ENCODE measurements at places on chromosomes 2 and 18.

DNA sequence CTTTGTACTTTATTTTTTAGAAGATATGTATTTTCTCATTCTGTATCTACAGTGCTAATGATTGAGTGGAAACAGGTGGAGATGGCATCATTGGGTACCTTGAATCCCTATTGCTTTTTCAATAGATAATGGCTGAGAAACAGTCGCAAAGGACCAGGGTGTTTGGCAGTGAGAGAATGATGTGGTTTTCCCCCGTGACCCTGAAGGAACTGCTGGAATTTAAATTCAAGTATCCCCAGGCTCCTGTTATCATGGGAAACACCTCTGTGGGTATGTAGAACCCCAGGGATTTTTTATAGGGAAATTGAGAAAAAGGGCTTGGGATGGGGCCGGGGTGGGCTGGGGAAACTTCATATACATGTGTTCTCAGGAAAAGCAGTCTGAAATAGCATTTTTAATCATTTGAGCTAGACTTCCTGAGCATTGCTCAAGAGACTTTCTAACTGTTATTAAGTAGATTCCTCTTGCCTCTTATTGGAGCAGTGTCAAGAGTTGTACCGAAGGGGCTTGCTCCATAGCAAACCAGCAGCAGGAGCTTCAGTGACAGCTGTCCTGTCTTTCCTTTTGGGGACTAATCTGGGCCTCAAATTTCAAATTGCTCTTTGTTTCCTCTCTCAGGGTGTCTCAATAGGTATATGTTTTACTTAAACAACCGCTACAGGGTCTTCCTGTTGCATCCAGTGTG lies 18.9 kb downstream of the AOX1 start:
- no peak for DNase-seq

DNA sequence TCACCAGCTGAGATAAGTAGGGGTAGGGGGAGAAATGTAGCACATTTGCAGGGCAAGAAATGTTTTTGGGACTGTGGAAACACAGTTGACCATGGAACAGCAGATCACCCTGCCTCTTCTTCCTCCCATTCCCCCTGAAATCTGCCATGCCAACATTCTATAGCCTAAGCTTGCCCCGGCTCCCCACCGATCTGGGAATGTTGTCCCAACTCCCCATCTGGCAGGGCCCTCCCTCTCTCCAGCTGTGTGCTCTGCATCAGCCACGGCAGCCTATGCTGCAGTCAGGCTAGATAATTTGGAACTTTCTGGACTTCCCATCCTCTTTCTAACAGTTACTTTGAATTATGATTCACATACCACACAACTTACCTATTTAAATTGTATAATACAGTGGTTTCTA lies 425.1 kb upstream of the RAB6C start:
- no peak for DNase-seq

DNA sequence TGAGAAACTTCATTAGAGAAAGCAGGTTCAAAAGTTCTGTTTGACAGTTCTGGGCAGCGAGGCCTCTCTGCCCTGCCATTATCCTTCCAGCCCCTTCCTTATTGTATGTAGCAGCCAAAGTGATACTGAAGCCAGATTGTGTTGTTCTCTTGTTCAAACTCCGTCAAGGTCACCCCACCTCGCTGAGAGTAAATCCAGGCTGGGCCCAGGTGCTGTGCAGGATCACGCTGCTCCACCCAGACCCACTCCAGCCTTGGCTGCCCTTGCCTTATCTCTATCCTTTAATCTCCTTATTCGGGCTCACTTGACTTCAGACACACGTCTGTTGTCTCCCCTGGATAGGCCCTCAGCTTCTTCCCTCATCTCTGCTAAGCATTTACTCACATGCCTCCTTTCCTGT lies 196.1 kb downstream of the CPS1 start:
- DNase-seq, result no peak

DNA sequence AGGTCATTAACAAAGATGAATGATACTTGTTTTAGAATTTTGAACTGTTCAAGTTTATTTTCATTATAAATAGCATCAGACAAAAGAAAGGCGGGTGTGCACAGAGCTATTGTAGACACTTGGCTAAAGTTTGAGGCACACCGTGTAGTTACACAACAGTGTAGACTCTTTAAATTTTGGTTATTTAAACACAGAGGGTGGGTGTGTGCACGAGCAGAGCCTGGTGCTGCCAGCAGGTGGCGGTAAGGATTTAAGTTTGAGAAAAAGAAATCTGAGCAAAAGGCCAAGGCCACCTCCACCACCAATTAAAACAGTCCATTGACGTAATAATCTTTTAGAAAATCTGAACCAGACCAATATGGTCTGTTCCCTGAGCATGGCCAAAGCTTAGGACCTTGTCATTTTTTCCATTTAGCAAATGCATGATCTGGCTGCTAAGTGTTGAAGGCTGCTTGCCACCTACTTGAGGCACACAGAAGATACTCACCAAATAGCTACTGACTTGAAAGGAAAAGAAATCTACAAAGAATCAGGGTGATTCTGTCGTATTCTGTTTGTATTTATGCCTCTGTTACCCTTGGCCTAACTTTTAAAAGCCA lies 14.3 kb downstream of the COPS7B start:
- DNase-seq, result no peak

- no peak for DNase-seq
These were observed 206.9 kb upstream of the FAM98A start for GRCh38 chr2:33806041-33806440.

GRCh38 chr18:28802546-28802945 lies 625.6 kb upstream of the CDH2 start:
- DNase-seq, result no peak

DNA sequence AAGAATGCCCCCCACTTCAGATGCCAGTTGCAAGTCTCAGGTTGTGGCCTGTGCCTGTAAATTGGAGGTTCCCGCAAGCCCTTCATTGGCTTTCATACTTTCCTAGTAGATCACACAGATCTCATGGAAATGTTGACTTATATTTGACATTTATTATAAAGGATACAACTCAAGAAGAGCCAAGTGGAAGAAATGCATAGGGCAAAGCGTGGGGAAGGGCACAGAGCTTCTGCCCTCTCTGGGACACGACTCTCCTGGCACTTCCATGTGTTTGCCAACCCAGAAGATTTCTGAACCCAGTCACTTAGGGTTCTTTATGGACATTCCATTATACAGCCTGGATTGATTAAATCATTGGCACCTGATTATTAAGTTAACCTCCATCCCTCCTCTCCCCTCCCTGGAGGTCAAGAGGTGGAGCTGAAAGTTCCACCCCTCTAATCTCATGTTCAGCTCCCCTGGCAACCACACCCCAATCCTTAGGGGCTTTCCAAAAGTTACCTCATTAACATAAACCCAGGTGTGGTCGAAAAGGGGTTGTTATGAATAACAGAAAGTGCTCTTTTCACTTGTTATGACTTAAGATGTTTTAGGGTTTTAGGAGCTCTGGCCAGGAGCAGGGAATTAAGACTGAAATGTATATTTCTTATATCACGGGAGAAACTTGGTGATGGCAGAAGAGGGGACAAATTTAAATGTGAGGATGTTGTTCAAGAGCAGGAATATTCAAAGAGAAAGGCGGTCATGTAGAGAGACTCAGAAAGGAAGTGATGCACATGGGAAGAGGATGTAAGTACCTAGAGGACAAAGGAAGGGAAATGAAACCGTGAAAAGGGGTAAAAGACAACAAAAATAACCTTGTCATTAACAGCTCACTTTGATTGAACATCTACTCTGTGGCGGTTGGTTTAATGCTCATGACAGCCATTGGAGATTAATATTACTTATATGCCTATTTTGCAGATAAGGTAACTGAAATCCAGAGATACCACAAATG lies 31.8 kb downstream of the SP100 start:
- no peak for DNase-seq

GRCh38 chr2:169900686-169901085 lies 73.4 kb downstream of the UBR3 start:
- no peak for DNase-seq

- DNase-seq, result no peak
These were observed 103.4 kb downstream of the MEIS1 start for GRCh38 chr2:66538291-66538690.

GRCh38 chr2:43676322-43677050 lies at the start of gene C1GALT1C1L:
Gene C1GALT1C1L (minus strand): TSS chr2:43676429. CDS start chr2:43676322, 107 bp downstream.
- peak; percentile 77 for DNase-seq

DNA sequence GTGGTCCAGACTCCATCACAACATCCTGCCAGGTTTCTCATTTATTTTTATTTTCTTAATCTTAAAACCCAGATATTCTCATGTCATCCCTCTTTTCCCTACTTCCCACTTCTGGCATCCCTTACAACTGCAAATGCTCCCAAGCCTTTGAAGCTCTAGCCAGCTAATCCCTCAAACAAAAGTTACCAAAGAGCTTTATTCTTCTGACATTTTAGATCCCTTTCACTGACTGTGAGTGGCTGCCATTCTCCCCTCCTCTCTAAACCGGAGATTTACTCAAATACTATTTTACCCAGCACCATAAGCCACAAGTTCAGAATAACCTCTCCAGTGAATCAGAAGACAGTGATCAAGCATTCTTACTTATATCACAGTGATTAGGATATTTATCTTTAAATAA lies 569.0 kb upstream of the SYT4 start:
- DNase-seq, result no peak

GRCh38 chr2:135914485-135914884 lies 38.2 kb upstream of the MCM6 start:
- no peak for DNase-seq

DNA sequence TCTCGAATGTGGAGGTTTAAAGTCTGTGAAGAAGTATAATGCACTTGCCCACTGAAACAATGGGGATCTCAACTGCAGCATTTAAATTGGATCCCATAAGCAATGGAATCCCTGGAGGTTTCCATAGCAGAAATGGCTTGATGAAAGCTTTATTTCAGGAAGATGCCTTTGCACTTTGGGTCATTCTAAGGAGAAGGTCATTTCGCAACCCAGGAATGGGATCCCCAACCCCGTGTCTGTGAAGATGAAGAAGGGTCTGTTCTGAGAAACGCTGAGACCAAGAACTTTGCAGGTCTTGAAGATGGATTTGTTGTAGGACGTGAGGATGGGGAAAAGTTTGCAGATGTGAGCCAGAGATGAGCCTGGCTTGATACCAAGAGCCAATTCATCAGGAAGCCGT lies 1.8 kb upstream of the KCNG3 start:
- no peak for DNase-seq

- no peak for DNase-seq
These were observed 44.7 kb downstream of the TANC1 start for GRCh38 chr2:159013103-159013502.

DNA sequence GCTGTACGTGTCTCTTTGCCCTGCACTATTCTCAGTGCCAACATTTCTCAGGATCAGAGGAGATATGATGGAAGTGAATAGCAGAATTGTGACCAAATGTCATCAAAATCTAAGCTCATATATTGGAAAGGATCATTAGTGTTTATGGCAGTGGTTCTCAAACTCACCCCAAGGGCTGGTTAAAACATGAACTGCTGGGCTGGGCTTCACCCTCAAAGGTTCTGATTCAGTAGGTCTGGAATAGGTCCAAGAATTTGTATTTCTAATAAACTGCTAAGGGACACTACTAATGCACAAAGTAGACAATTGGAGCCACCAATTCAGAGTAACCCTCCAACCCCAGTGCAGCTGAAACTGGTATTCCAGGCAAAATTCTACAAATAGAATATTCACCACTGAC lies 317.9 kb upstream of the UBE2E3 start:
- no peak for DNase-seq

GRCh38 chr2:73063909-73064875 lies 7.3 kb downstream of the SFXN5 start:
- DNase-seq, result no peak

- DNase-seq, result no peak
These were observed 294.5 kb upstream of the NT5C1B start for GRCh38 chr2:18883616-18884456.

- peak; percentile 26 for DNase-seq
These were observed 90.0 kb downstream of the CDH2 start for GRCh38 chr18:28086670-28087552.

DNA sequence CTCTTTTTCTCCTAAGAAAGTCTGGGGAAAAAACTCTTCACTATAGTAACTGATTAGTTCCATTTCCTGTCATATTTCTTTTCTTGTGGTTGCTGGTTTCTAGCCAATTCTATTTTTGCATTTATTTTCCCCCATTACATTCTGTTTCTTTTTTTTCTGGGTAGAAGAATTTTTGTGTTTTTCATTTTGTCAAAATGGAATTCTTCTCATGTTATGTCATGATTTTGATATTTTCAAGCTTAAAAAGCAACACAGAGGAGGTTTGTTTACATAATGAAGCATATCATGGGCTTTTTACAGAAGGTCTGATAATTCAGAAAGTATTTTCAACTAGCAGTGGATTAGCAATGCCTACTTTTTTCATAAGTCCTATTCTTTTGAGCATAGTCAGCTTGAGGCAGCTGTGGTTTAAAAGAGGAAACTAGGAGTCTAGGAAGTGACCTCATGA lies 102.0 kb downstream of the MAP2 start:
- DNase-seq, result no peak

- no peak for DNase-seq
These were observed 281.2 kb downstream of the MYCN start for GRCh38 chr2:16221461-16222010.

DNA sequence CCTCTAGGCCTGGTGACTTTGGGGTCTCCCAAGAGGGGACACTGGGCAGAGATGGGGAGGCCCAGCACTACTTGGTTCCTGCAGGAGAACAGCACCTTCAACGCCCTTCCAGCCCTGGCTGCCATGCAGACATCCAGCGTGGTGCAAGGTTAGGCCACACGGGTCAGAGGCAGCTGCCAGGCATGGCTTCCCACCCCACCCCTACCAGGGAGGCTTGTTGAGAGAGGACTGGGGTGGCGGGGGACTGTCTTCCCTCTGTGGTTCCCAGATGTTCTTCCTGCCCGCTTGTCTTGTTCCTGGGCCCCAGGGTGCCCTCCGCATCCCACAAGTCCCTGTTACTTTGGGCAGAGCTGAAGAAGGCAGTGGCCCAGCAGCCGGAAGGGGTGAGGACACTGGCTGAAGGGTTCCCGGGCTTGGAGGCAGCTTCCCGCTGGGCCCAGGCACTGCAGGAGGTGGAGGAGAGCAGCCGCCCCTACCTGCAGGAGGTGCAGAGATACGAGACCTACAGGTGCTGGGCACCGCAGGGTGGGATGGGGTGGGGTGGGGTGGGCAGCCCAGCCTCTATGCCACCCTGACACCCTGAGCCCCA lies 4.5 kb downstream of the PROM2 start:
- no peak for DNase-seq
